Globus pallidus (tissue), 1 donor: ENCODE measurements at places on chromosomes 7 and 10.

DNA sequence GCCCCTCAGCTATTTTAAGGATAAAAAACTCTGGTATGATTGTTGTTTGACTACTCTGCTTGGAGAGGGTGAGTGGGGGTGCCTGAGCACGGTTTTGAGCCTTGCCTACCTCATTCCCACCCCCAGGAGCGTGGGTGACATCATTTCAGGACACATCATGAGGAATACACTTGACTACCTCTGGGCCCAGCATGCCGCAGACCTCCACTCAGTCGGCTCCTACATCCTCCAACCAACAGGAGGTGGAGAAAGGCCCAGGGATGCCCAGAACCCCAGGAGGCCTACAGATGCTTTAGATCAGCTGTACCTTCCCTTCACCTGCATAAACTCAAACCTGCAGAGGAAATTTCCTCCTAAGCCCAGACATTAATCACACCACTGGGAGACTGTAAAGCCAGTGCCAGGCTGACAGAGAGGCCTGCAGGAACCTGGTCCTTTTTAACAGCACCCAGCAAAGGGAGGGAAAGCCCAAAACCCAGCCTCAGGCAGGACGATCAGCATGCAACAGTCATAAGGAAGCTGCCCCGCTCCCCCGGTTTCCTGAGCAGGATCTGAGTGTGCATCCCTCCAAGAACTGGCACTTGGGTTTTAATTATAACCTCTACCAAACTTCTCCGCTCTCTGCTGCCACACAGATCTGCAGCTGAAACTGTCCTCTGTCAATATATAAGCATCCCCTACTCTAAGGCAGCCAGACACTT, 61.7 kb upstream of the ZNRF2 start:
- DNase-seq = no peak

DNA sequence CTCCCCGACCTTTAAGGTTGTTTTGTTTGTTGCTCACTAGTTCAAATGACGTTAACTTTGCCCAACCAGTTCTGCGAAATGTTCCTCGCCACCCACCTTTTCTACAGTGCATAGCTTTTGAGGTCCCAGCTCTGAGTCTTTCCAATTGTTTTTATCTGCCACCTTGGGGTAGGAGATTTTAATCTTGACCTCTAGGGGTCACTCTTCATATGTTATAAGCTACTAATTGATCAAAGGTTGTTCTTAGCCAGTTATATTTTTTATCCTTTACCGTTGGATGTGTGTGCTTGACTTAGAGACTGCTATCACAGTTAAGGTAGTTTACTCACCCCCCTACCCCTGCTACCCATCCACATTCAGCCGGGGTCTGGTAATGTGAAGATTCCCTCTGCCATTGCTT, 372.4 kb downstream of the SUGCT start:
- no peak for DNase-seq

GRCh38 chr7:135102372-135102771, 45.5 kb upstream of the TMEM140 start:
- no peak for DNase-seq

DNA sequence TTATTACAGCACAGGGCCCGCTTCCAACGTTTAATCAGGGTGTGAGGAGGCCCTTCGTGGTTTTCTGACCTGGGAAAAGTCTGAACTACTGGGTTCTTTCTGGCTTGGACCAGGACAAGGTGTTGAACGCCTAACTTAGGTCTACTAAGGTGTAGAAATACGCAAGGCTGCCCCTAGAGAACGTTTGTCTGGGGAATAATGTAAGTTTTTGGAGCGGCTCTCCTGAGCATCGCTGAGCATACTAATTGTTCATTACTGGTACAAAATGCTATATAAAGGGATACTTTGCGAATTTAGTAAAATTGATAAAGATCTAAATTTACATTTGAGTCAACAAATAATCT, 32.4 kb upstream of the TOMM7 start:
- no peak for DNase-seq

GRCh38 chr10:44961230-44961571, 1.6 kb downstream of the RASSF4 start:
- no peak for DNase-seq

DNA sequence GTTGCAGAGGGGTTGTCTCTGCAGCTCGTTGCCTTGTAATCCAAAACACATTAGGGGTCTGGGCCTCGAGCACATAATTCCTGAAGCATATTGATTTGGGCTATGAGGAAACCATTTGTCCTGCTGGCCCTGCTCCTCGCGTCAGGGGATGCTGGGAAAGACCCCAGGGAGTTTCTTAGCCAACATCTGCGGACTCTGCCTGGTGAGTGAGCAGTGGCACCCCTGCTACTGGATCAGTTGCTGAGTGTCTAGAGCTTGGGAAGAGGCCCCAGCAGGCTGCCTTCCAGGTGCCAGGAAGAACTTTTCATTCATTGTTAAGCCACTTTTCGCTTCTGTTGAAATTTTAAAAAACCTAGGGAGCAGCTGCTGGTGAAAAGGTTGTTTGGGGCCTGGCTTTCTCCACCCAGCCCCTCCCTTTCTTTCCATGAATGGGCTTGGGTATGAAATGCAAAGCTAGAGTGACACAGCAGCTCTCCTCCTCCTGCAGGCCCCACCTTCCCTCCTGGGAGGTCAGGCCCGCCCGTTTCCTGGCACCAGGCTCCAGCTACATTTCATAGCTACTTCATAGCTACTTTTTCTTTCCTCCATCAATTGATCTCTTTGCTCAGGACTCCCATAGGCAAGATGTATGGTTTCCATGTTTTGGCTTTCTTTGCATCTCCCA, 26.8 kb downstream of the TACR2 start:
- no peak for DNase-seq

DNA sequence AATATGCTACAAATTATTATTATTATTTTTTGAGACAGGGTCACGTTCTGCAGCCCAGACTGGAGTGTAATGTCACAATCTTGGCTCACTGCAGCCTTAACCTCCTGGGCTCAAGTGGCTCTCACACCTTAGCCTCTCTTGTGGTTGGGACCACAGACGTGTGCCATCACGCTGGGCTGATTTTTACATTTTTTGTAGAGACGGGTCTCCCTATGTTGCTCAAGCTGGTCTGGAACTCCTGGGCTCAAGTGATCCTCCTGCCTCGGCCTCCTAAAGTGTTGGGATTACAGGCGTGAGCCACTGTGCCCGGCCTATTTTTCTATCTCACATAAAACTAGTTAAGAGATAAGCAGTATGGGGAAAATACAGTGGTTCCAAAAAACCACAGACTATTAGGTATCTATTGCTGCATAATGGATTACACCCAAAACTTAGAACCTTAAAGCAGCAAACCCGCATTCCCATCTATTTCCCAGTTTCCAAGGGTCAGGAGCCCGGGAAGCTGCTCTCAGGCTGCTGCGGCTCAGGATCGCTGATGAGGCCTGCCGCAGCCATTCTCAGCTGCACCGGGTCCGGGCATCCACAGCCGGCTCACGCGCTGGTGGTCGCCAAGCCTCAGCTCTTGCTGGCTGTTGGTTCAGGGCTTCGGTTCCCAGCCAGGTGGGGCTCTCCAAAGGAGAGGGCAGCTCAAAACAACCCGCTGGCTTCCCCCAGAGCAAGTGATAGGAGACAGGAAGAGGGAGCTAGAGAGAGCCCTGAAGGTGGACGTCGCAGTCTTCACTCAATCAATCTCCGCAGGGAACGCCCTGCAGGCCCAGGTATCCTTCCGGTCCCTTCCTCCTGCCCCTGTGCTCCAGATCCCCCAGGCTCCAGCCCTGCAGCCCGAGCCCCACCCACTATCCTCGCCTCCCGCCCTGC, 128.2 kb downstream of the UBE2H start:
- DNase-seq = peak; percentile 21

GRCh38 chr7:141550386-141551093, 670 bp upstream of the AGK start:
- DNase-seq = peak; percentile 21

GRCh38 chr10:28492116-28492920, 40.6 kb upstream of the WAC start:
- no peak for DNase-seq

- DNase-seq = no peak
Observed at GRCh38 chr7:118194571-118194970, 10.6 kb downstream of the LSM8 start.

DNA sequence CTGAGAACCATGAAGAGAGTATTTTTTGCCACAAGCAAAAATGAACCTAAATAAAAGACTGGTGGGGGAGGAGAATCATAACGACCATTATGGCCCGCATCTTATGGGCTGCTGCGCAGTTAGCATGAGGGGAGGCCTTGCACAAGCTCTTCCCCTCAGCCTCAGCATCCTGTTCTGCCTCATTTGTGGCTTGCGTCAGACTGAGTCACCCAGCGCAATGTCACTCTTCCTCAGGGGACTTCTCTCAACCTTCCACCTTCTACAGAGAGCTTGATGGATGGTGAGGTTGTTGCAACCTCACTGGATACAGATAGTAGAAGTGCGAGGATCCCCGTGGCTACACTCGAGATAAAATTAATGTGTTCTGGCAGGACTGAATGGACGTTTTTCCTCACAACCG, 16.8 kb upstream of the GPR15LG start:
- no peak for DNase-seq

- DNase-seq = no peak
Observed at GRCh38 chr7:43482679-43483252, 100.1 kb upstream of the STK17A start.

- DNase-seq = no peak
Observed at GRCh38 chr10:66828957-66829356, 96.9 kb upstream of the LRRTM3 start.

GRCh38 chr10:116684781-116685180, 57.6 kb downstream of the HSPA12A start:
- no peak for DNase-seq

DNA sequence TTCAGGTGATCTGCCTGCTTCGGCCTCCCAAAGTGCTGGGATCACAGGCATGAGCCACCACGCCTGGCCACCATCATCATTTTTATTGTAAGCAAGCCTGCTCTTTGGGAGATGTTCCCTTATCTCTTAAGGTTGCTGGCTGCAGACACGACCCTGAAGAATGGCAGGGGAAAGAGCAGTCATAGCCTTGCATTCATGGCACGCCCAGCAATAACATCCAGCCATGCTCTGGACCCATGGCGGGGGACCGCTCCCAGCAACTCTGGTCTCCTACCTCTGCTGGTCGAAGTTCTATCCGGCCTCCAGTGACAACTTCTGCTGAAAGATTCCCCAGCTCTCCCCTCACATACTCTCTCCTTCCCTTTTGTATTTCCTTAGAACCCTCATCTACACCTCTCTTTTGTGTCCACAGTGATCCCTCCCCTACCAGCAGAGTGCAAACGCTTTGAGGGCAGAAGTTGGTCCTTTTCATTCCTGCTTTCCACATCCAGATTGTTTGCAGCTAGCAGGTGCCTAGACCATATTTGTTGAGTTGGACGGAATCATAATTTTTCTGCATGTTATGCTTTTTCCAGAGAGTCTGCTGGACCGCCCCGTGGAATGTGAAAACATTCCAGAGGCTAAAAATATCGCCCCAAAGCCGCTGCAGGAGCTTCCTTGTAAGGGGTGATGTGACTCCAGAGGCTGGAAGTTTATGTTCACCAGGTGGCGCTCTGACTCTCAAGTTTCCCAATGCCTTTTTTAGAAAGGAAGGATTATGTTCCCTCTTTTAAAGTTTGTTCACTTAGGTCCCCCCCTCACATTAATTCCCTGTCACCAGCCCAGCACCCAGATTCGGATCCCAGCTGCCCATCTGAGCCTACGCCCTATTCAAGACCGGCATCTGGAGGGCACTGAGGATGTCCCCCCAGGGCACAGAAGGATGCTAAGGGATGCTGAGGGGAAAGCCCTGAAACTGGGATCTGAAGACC, 4.3 kb upstream of the MARVELD1 start:
- DNase-seq = peak; percentile 47

GRCh38 chr10:121448766-121449421, 149.3 kb downstream of the FGFR2 start:
- no peak for DNase-seq

- no peak for DNase-seq
Observed at GRCh38 chr10:6173203-6173602, 29.5 kb upstream of the PFKFB3 start.

- peak; percentile 58 for DNase-seq
Observed at GRCh38 chr7:97179454-97180104, 62.1 kb downstream of the SDHAF3 start.

DNA sequence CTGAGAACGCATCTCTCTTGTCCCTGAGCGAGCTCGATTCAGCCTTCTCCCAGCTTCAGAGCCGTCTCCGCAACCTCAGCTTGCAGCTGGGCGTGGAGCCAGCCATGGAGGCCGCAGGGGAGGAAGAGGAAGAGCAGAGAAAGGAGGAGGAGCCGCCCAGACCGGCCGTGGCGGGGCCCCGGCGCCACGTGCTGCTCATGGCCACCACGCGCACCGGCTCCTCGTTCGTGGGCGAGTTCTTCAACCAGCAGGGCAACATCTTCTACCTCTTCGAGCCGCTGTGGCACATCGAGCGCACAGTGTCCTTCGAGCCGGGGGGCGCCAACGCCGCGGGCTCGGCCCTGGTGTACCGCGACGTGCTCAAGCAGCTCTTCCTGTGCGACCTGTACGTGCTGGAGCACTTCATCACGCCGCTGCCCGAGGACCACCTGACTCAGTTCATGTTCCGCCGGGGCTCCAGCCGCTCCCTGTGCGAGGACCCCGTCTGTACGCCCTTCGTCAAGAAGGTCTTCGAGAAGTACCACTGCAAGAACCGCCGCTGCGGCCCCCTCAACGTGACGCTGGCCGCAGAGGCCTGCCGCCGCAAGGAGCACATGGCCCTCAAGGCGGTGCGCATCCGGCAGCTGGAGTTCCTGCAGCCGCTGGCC, 43.2 kb downstream of the CHST3 start:
- DNase-seq = peak; percentile 74

DNA sequence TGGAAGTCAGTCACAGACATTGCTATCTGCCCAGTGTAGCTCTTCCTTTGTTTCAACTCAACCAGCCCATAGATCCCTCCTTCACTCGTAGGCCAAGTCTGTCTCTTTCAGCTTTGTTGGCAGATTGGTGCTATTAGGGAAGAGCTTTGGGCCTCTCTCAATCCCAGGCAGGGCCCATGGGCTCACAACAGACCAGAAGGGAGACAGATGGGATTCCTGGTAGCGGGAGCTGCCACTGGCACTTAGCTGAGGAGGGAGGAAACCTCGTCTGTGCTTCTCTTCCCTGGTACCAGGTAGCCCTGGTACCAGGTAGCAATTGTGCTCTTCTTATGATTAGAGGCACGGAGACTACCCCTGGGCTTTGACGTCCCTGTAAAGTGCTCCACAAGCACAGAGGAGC, 592.0 kb downstream of the TYW1 start:
- DNase-seq = no peak

- peak; percentile 7 for DNase-seq
Observed at GRCh38 chr10:27223964-27224363, 16.6 kb downstream of the ACBD5 start.

DNA sequence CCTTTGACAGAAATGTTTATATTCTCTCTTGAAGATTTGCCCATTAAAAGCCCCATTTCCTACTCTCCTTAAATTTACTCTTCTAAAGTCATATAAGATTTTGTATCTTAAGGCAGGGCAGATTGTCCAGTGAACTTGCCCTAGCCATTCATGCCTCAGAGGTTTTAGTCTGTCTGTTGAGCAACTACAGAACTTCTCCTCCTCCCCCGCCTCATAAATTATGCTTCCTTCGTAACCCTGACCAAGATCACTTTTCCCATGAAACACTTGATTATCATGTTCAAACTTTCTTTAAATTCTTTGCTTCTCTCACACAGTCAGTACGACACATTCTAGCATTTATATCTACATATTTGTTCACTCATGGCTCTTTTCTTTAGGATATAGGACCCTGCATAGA, 621.3 kb downstream of the ANKRD7 start:
- no peak for DNase-seq

GRCh38 chr7:21099432-21099831, 312.7 kb upstream of the SP8 start:
- no peak for DNase-seq

- DNase-seq = no peak
Observed at GRCh38 chr7:131307627-131308026, 20.0 kb upstream of the MKLN1 start.

- no peak for DNase-seq
Observed at GRCh38 chr7:104230606-104231005, 22.8 kb upstream of the ORC5 start.
